Left hindlimb (tissue), 1 donor: ENCODE measurements at places on chromosomes 12 and 14.

DNA sequence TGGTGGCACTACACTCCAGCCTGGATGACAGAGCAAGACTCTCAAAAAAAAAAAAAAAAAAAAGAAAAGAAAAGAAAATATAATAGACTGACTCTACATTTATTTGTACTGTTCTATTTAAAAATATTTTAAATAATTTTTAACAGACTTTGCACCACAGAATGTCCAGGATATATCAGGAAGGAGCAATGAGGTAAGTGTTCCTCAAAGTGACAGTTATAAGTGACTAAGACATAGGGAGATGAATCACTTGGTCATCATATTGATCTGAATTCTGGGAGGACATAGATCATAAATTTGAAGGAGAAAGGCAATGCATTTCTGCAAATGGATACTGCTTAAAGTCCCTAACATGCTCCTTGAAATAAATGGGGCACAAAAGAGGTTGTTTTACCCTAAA lies 221.5 kb downstream of the KCNC2 start:
- no peak for DNase-seq

DNA sequence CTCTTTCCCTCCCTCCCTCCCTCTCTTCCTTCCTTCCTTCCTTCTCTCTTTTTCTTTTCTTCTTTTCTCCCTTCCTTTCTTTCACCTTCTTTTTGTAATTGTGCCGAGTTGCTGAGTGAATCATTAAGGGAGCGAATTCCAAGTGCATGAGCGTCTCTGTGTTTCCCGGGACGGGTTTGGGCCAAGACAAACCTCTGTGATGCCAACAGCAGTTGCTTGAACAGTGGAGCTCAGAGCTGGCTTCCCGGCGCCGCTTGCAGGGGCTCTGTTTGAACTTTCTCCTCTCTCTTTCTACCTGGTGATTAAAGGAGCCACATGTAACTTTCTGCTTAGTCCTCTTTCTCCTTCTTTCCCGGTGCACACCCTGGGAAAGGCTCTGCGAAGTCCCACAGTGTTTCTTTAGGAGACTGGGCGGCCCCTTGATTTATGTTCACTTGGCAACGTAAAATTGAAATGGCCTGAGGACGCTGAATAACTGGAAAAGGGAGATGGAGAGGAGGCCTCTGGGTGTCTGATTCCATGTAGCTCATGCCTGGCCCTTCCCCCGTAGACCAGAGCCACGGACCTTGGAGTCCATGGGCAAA lies 33.7 kb upstream of the MAP1LC3B2 start:
- DNase-seq = peak; percentile 90

DNA sequence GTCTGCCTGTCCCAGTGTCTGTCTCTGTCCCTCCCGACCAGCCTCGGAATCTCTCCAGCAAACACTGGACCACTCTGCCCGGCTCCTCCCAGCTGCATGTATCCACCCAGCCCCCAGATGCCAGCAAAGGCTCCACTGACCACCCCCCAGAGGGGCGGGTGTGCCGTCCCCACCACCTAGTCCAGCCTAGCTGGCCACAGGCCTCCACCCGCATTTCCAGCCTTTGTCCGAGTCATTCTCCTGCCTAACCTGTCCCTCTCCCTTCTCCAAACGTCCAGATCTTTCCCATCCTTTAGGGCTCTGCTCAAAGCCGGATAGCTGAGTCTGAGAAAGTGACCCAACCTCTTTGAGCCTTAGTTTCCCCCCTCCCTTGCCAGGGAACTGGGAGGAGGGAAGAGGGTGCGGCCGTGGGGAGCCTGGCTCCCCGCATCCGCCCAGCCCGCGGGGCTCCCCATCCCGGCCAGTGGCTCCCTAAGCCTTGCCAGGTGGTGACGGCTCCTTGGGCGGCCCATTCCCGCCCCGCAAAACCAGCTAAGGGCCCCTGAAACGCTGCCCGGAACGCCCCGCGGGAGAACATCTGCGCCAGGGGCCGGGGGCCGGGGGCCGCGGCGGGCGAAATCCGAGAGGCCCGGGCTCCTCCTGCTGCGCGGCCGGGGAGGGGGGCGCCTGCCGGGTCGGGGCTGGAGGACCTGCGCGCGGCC lies 34.6 kb upstream of the ANKRD9 start:
- peak; percentile 85 for DNase-seq

DNA sequence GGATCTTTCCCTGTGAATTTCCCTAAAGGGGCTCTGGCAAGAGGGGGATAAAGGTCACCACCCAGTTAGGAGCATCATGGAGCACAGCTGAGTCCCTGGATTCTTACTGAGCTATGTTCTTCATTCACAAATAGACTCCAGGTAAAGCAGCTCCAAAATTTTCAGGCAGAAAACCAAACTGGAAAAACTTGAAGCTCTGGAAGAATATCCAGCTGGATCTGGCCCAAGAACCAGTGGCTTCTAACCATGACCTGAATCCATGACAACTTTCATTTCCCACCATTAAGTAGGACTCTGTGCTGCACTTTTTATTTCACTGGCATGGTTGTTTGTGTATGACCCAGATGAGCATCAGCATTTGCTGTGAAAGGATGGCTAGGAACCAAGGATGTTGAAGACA lies 180.4 kb upstream of the FKBP4 start:
- no peak for DNase-seq

DNA sequence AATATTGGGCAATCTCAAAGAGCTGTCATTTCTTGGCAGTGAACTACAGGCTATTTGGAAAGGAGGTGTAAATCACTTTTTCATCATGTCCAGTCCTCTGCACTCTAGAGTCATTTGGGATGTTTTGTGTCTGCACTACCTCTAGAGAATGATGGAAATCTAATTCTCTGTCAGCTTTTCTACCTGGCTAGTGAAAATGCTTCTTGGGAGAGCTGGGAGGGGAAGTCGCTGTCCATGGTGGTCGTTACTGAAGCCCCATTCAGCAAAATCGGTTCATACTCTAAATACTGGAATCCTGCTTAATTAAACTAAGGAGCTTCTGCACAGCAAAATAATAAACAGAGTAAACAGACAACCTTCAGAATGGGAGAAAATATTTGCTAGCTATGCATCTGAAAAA lies 251.8 kb downstream of the APAF1 start:
- DNase-seq = no peak

DNA sequence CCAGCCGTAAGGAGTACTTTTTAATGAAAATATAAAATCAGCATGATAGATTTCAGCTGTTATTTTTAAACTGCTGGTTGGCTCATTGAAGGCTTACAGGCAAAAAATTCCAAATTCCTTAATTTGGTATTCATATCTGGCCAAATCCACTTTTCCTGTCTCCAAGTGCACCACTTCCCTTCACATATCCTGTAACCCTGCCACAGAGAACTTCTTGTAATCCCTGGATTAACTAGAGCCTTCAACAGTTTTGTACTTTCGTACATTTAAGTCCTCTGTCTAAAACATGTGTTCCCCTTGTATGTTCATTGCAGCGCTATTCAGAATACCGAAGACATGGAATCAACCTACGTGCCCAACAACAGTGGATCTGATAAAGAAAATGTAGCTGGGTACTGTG lies 9.6 kb downstream of the PUS7L start:
- DNase-seq = no peak
